ENCODE measurements at places on chromosomes 5 and 9. TPM values are rescaled to one million over a fixed set of nuclear protein-coding genes. Genes with fewer than 3 reads are reported as not detected.

Gene POU5F2
- 0.05 TPM for polyA plus RNA-seq

Gene URM1
- polyA plus RNA-seq, result 58.7 TPM

Gene TYRP1
- 6.8 TPM for polyA plus RNA-seq

Gene PAPPA
- polyA plus RNA-seq, result 1.2 TPM
